ENCODE measurements at places on chromosomes 4 and X.

- no peak for DNase-seq
Measured at GRCh38 chr4:59979061-59979460, 1221.1 kb upstream of the ADGRL3 start.

GRCh38 chr4:104416725-104417356, 77.9 kb downstream of the CXXC4 start:
- DNase-seq, result no peak

DNA sequence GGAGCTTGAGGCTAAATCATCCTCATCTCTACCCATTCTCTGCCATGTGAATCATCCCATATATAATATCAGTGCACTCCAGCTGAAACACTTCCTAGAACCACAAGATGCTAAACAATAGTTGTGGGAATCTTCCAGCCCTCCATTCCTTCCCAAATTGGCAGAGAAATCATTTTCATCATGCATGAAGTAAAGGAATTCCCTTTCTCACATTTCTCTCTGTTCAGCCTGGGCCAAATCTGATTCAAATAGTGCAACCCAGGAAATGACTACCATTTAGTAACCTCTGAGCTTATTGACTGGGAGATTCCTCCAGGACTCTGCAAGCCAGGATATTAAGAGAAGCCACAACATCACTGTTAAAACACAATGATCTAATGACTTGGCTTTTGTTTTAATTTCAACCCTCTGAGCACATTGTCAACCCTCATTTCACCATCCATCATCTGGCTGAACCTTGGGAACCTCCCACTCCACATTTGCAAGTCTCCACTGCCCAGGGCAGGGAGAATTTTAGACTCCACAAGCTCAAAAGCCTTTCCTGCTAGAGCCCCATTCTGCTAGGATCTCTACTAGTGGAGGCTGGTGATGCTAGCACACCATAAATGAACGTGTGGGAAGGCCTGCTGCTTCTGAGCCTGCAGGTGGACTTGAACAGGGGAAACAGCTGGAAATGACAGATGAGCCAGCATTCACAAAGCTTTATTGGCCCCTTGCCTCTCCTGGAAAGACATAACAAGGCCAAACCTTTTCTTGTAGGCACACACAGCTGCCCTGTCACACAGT, 133.9 kb downstream of the TET2 start:
- no peak for DNase-seq

DNA sequence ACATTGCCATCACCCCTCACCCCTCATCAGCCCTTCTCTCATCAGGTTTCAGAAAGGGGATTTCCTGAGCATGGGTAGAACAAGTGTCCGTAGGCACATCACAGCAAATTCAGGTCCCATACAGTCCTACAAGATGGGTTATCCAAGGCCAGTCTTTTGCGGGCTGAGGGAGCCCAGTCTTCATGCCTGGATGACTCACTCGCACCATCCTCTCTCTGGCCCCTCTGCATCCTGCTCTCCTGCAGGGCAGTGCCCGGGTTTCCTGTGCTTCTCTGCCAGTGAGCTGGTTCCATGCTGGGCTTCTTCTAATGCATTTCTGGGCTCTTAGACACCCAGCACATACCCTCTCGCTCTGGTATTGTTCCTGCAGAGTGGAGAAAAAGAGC, 7.3 kb upstream of the INTS6L start:
- no peak for DNase-seq

DNA sequence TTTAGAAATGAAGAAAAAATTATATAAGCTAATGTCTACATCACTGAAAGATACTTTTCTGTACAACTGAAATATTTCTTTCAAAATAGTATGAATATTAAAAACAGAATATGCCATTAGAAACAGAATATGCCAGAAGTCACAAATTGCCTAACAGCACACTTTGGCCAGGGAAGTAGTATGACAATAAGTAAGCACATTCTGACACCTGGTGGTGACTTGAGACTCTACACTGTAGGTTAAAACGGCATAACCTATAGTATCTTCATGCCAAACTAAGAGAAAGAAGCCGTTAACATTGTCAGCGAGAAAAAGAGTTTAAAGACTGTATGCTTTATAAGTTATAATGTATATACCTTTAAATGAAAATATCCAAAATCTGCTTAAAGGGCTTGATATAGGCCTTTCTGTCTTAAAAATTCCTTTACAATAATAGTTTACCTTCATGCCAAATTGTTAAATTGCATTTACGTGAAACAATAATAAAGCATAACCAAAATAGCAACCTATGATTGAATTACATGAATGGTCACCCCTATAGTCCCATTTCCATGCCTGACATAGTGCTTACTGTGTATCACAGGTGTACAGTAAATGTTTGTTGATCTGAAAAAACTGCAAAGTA, 32.8 kb downstream of the FAM13A start:
- DNase-seq, result peak; percentile 24

DNA sequence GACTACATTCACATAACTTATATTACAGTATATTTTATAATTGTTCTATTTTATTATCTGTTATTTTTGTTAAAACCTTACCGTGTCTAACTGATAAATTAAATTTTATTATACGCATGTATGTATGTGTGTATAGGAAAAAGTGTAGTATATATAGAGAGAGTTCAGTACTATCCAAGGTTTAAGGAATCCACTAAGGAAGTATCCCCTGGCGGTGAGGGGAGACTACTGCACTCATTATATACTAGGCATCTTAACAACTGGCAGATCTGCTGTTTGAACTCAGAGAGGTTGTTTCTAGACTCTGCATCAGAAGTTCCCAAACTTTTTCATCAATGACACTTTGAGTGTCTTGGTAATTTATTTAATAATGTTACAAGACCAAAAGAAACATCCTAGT, 70.9 kb downstream of the NDST4 start:
- no peak for DNase-seq

DNA sequence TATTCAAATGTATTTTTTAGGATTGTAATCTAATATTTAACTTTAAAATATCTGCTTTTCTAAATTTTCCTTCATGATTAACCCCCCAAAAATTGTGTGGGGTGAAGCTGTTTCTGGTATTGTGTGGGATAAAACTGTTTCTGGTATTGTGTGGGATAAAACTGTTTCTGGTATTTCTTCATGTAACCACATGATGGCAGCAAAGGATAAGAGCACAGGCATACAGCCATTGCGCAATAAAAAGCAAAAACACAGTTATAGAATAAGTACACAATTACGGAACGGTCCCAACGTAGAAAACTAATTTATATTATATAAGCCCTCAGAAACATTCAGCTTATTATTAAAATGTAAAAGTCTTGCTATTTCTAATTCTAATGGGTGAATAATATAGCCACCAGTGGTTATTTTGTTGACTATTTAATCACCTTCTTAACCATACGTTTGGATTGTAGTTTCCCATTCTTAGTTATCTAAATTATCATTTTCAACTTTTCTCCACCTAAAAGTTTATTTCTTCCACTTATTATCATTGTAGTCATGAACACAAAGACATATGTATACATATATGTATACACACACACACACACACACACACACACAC, 333.9 kb upstream of the FSTL5 start:
- no peak for DNase-seq

GRCh38 chr4:8414377-8414776, 26.1 kb downstream of the ACOX3 start:
- DNase-seq, result no peak

DNA sequence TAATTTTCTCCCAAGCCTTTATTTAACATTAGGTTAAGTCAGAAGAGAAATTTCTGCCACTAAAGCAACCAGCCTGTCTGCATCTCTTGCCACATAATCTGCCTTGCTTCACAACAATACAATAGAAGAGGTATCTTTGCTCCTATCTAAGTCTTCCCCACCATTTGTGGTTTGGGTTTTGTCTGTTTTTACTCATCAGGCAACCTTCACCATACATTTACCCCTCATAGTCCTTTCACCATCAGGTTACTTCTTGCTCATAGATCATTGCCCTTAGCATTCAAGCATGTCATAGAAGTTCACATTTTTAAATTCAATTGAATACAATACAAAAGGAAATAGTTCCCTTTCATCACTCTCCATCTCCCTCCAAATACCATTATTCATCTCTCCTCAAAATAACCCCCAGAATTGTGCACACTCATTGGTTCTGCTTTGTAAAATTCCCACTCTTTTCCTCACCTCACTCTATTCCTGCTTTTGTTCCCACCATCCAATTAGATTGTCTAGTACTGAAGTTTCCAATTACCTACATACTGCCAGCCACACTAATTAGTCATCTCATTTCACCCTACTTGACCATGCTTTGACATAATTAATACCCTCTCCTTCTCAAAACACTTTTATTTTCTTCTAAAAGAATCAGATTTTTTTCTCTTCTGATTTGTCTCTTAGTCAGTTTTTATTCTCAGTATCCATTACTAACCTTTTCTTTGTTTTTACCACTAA, 1957.0 kb upstream of the AGA start:
- DNase-seq, result no peak

GRCh38 chr4:153345012-153345981, 809 bp downstream of the MND1 start:
- DNase-seq, result no peak
